Colonic mucosa (tissue), 4 donors: ENCODE measurements at places on chromosomes 4 and X. TPM values are rescaled to one million over a fixed set of nuclear protein-coding genes. Genes with fewer than 3 reads are reported as not detected.

- no peak overlapping the region for H3K4me3 ChIP-seq
- H3K27me3 ChIP-seq: no peaks in the 10 kb centered on the region
- H3K27ac ChIP-seq: no peak overlapping the region
Observed at GRCh38 chr4:111689214-111689613, 456.0 kb upstream of the FAM241A start.

DNA sequence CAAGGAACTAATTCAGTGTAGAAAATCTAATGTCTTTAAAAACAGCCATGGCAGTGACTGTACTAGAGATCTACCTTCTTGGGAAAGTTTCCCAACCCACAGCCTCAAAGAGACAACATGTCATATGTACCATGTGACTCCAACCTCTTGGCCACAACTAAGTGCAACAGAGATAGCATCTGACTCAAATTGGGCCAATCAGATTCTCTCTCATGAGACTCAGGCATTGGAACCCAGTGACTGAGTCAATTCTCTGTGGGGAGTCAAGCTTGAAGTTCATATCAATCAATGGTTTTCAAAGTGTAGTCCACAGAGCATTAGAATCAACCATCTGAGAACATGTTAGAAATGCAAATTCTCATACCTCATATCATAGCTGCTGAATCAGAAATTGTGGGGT, 123.3 kb downstream of the MBNL3 start:
- H3K36me3 ChIP-seq: no peaks in the 10 kb centered on the region
- H3K4me3 ChIP-seq: no peak overlapping the region
- no peak overlapping the region for H3K27ac ChIP-seq
- no peaks in the 10 kb centered on the region for H3K27me3 ChIP-seq
- no peak for DNase-seq
- H3K4me1 ChIP-seq: no peaks in the 10 kb centered on the region

GRCh38 chrX:38987198-38987651, 186.0 kb downstream of the MID1IP1 start:
- peak overlapping the region; percentile 28 for H3K27ac ChIP-seq
- no peak overlapping the region for H3K4me3 ChIP-seq
- no peaks in the 10 kb centered on the region for H3K27me3 ChIP-seq
- H3K4me1 ChIP-seq: no peaks in the 10 kb centered on the region
- H3K36me3 ChIP-seq: no peaks in the 10 kb centered on the region
- peak; percentile 32 for DNase-seq

DNA sequence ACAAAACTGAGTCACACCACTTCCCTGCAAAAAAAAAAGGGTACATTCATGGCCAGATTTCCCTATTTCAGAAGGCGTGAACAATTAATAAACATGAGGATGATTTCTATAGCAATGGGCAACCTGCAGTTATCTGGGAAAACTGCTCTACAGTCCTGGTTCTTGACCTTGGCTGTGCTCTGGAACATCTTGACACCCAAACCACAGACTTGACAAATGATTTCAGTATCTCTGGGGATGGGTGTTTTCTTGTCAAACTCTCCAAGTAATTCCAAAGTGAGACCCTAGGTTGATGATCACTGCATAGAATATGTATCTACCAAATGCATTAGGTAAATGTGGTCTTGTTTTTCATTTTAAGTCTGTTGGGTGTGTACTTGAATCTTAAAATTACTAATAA, 2.0 kb downstream of the DAPP1 start:
- peaks cover 3% of the 10 kb centered on the region for H3K4me1 ChIP-seq
- H3K4me3 ChIP-seq: no peak overlapping the region
- no peak for DNase-seq
- no peaks in the 10 kb centered on the region for H3K36me3 ChIP-seq
- H3K27me3 ChIP-seq: no peaks in the 10 kb centered on the region

- no peaks in the 10 kb centered on the region for H3K27me3 ChIP-seq
- no peaks in the 10 kb centered on the region for H3K4me1 ChIP-seq
- H3K27ac ChIP-seq: no peak overlapping the region
- DNase-seq: no peak
Observed at GRCh38 chrX:139724626-139725025, 16.7 kb upstream of the MCF2 start.

DNA sequence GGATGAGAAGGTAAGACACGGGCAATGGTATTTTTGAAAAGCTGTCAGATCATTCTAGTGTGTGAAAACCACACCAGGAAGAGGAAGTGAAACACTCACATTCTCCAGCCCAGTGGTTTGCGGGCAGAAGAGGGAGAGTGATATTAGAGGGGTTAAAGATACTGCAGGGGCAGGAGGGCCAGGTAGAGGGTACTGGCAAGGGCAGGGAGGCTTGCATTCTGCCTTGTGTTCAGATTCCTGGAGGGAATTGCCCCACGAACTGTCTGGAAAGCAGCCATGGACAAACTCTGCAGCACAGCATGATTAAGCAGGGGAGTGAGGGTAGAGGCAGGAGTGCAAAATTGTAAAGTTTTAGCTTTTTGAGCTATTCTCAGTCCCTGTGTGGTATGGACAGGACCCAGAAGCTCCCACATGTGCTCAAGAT, 30.9 kb downstream of the NIPAL1 start:
- peak; percentile 36 for DNase-seq
- no peak overlapping the region for H3K27ac ChIP-seq
- no peaks in the 10 kb centered on the region for H3K27me3 ChIP-seq
- no peak overlapping the region for H3K4me3 ChIP-seq
- H3K4me1 ChIP-seq: peaks cover 6% of the 10 kb centered on the region

Gene VAMP7
- total RNA-seq: 34.0 TPM

Gene EDNRA
- total RNA-seq: 0.91 TPM

Gene CYP4V2
- 36.0 TPM for total RNA-seq

Gene TMEM175
- total RNA-seq: 30.2 TPM

Gene BANK1
- 0.82 TPM for total RNA-seq

Gene QRFPR
- total RNA-seq: not detected
